ENCODE measurements at places on chromosomes 11 and 22. TPM values are rescaled to one million over a fixed set of nuclear protein-coding genes. Genes with fewer than 3 reads are reported as not detected.

DNA sequence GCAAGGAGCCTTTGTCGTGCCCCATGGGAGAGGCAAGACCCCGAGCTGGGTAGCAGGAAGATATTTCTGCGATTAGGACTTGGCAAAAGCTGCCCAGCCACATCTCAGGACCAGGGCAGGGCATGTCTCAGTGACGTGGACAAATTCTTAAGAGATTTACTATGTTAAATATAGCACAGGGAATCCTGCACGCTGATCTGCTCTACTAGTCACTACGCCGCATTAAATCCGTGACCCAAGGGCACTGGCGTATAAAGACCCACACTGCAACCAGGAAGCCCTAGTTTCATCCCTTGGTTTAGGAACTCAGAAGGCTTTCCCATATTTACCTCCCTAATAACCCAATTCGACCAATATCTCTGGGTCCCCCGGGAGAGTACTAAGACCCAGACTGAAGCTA, 35.1 kb downstream of the AP1B1 start:
- peaks cover 33% of the 10 kb centered on the region for H3K36me3 ChIP-seq
- no peak for DNase-seq
- H3K27me3 ChIP-seq: no peaks in the 10 kb centered on the region
- no peaks in the 10 kb centered on the region for H3K4me1 ChIP-seq

GRCh38 chr11:103380031-103380430, 270.8 kb downstream of the DYNC2H1 start:
- H3K4me1 ChIP-seq: peaks cover 2% of the 10 kb centered on the region
- no peak for DNase-seq
- H3K27ac ChIP-seq: no peak overlapping the region
- H3K36me3 ChIP-seq: no peaks in the 10 kb centered on the region

GRCh38 chr11:34605481-34606325, 15.2 kb upstream of the EHF start:
- no peak overlapping the region for H3K4me3 ChIP-seq
- no peaks in the 10 kb centered on the region for H3K4me1 ChIP-seq
- DNase-seq: no peak
- H3K27me3 ChIP-seq: peaks cover 3% of the 10 kb centered on the region
- H3K27ac ChIP-seq: no peak overlapping the region

DNA sequence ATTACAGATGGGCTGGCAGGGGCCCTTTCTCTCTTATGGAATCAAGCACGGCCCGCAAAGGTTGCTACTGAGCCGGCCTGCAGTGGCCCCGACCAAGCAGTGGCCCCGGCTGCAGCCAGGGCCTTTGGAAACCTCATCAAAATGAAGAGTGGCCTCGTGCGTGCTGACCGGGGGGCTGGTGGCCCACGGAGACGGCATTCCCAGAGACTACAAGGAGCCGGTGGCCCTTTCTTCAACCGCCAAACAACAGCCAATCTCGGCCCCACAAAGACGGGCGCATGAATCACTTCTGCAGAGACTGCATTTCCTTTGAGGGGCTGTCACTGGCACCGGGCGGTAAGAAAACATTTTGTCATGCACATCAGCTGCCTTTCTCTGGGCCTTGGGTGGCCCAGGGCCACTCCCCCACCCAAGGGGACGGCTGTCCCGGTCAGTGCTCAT, 43.1 kb upstream of the FGF3 start:
- H3K27me3 ChIP-seq: peaks cover 14% of the 10 kb centered on the region
- no peaks in the 10 kb centered on the region for H3K36me3 ChIP-seq
- H3K4me3 ChIP-seq: no peak overlapping the region
- H3K27ac ChIP-seq: no peak overlapping the region

DNA sequence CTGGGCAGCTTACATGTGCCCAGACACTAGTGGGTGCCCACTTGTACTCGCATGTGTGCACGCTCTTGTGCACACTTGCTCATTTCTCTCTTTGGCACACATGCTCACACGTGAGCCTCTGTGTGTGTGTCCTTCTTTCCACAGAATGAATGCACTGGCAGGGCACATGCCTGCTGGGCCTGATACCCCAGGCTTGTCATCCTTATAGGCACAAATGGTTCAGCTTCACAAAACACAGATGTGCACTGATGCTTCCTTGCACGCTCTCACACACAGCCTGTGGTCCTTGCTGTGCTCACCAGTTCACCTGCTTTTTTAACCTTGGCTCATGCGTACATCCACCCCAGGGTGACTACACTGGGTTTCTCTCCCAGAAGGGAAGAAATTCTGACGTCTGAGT, 174.8 kb downstream of the BUD13 start:
- H3K27me3 ChIP-seq: no peaks in the 10 kb centered on the region
- no peaks in the 10 kb centered on the region for H3K36me3 ChIP-seq
- no peaks in the 10 kb centered on the region for H3K4me1 ChIP-seq
- no peak overlapping the region for H3K4me3 ChIP-seq
- no peak overlapping the region for H3K27ac ChIP-seq

- peak; percentile 68 for DNase-seq
- H3K27ac ChIP-seq: no peak overlapping the region
- H3K36me3 ChIP-seq: peaks cover 8% of the 10 kb centered on the region
- no peak overlapping the region for H3K4me3 ChIP-seq
Observed at GRCh38 chr22:20783844-20784723, 10.2 kb downstream of the SERPIND1 start.

GRCh38 chr11:128624269-128625175, 37.2 kb upstream of the ETS1 start:
- H3K27ac ChIP-seq: peak overlapping the region; percentile 94
- peak; percentile 56 for DNase-seq
- peak overlapping the region; percentile 64 for H3K4me3 ChIP-seq
- H3K36me3 ChIP-seq: peaks cover 8% of the 10 kb centered on the region

DNA sequence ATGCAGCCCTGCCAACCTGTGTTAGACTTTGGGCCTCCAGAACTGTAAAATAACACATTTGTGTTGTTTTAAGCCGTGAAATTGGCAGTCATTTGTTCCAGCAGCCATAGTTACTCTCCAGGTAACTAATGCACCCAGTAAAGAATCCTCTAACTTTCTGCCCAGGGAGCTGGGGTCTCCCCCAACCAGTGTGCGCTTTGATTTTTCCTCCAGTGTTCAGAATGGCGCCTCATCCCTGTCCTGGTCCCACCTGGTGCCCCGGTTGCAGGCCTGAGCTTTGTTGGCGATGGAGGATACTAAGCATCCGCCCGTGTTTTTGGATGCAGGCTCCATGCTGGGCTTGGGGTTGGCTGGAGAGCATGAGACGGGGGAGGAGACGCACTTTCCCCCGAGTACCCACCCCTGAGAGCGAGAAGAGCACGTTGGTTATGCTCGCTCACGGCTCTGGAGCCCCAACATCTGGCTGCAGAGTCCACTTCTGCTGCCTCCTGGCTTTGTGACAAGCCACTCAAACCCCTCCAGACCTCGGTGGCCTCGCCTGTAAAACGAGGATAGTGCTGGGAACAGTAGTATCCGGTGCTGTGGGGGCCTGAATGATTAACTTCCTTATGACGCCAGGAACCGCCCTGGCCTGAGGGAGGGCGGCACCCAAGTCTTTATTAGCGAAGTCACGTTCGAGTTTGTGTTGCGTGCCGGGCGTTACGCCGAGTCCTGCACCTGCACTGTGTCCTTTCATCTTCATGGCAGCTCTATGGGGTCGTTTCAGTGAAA, 25.8 kb downstream of the MRGPRD start:
- no peak overlapping the region for H3K4me3 ChIP-seq
- no peaks in the 10 kb centered on the region for H3K27me3 ChIP-seq
- no peak for DNase-seq
- no peak overlapping the region for H3K27ac ChIP-seq

DNA sequence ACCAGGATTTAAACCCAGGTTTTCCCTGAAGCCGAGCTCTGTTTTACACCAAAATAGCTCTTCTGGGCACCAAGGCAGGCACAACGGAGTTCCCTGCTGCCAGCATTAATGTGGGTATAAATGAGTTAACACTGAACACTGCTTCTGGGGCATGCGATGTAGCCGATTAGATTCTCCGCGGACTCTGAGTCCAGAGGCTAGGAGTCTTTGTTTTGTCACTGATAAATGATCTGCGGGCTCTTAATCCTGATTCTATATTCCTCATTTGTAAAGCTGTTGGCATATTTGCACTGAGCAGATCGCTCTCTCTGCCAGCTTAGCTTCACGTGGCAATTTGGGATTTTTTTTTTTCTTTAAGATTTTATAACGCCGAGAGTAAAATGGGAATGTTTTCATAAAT, 16.8 kb upstream of the LDLRAD3 start:
- H3K36me3 ChIP-seq: no peaks in the 10 kb centered on the region
- H3K27me3 ChIP-seq: peaks cover 2% of the 10 kb centered on the region
- no peak overlapping the region for H3K4me3 ChIP-seq
- no peak for DNase-seq

Gene UPK2
- total RNA-seq: not detected

Gene KCNE3
- not detected for total RNA-seq
